DMS53 (cell line): ENCODE measurements at places on chromosomes 5 and 9.

- no peak for DNase-seq
These were observed 199.1 kb upstream of the OR13F1 start for GRCh38 chr9:104304925-104305324.

- no peak for DNase-seq
These were observed 63.2 kb downstream of the NSG2 start for GRCh38 chr5:174108745-174109144.

GRCh38 chr5:100232736-100233135, 302.4 kb upstream of the FAM174A start:
- peak; percentile 8 for DNase-seq

- peak; percentile 96 for DNase-seq
These were observed 64.0 kb downstream of the POU5F2 start for GRCh38 chr5:93677359-93677891.

GRCh38 chr9:71941060-71941568, 29.7 kb downstream of the C9orf85 start:
- DNase-seq = no peak

GRCh38 chr9:105242557-105242956, 1.9 kb upstream of the SLC44A1 start:
- DNase-seq = no peak

GRCh38 chr5:172438319-172438668, 16.0 kb downstream of the SH3PXD2B start:
- DNase-seq = peak; percentile 22

GRCh38 chr5:97365163-97365845, 182.3 kb upstream of the RIOK2 start:
- DNase-seq = no peak

DNA sequence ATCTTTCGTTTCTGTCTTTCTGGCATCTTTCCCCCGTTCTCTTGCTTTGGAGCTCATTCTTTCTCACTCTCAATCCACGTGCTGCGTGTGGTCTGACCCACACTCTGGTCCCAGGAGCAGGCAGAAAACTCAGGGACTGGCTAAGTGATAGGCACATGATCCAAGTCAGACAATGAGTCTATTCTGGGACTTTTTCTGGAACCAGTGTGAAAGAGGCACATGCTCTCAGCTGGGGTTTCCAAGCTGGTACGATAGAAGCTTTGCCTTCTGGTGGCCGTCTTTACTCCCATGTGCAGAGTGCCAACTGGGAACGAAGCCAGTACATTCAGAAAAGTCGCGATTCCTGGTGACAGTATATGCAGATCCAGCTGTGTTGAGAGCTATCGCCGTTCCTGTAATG, 94.4 kb downstream of the PDZD2 start:
- no peak for DNase-seq

- peak; percentile 14 for DNase-seq
These were observed 374.2 kb downstream of the MAN2A1 start for GRCh38 chr5:110063640-110064602.

DNA sequence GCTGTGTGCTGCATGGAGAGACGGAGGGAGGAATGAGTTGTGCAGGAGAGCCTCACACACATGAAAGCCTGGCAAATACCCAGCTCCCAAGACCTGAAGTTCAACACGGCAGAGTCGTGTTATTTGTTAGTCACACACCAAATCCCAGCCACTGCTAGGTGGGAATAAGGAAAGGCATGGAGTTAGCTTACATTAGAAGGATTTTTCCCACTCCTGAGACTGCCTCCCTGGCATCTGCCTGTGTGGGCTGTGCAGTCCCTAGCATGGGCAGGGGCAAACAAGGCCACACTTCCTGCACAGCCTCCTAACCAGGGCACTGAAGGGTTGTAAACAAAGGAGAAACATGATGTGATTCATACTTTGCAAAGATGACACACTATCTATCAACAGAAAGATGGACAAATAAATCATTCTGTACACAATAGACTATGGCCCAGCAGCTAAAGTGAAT, 306.8 kb downstream of the SPOCK1 start:
- peak; percentile 84 for DNase-seq

- no peak for DNase-seq
These were observed 672.5 kb downstream of the PRELID2 start for GRCh38 chr5:145162626-145163025.

DNA sequence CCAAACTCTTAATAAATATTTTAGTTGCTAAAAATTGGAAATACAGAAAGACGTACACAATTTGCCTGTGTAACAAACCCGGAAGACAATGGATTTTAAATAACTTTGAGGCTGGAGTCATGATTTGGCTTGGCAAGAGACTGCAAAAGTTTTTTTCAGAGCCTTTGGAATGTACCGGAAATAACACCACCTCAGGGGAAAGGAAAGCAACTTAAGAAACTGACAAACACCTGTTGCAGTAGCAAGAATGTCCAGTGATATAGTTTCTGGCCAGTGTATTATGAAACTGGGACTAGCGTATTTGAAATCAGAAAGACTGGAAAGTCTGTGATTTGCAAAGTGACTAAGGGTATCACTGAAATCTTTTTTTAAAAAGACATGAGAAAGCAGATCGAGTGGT, 842 bp downstream of the MUSK start:
- DNase-seq = no peak

- no peak for DNase-seq
These were observed 29.3 kb upstream of the SELENOP start for GRCh38 chr5:42840842-42841567.

DNA sequence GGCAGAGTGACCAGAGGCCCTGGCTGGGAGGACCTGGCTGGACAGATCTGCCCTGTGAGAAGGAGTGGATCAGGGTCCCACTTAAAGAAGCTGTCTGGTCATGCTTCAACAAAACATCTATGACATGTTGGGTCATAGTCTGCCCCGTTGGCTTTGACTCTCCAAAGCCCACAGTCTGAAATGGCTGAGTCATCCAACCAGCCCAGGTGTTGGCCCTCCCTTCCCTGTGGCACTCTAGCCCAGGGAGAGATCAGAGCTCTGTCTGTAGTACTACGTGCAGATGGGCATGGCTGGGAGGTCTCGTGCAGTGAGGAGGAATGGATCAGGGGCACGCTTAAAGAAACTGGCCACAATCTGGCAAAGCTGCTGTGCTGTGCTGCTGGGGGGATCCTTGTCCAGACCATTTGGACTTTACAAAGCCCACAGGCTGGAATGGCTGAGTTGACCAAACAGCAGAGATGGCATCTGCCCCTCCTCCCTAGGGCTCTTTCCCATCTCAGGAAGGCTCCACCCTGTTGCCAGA, 206.1 kb downstream of the TUSC1 start:
- peak; percentile 48 for DNase-seq

GRCh38 chr9:93976973-93977372, 21.8 kb upstream of the BARX1 start:
- peak; percentile 42 for DNase-seq

GRCh38 chr5:174229514-174230370, 184.2 kb downstream of the NSG2 start:
- peak; percentile 39 for DNase-seq

DNA sequence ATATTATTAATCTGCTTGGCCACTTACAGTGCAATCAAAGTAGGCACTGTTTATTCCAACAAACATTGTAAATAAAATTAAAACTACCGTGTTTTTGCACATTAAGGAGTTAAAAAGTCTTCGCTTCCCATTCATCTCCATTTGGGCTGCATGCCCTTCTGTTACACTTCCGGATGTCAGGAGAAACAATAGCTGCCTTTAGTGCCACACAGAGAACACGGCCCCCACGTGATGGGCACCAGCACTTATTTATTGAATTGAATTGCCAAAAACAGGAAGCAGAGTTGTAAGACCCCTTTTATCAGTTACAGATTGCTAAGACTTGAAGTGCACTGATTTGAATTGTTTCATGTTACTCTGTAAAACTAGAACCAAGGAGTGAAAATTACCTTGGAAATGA, 80.4 kb downstream of the LHFPL2 start:
- no peak for DNase-seq

DNA sequence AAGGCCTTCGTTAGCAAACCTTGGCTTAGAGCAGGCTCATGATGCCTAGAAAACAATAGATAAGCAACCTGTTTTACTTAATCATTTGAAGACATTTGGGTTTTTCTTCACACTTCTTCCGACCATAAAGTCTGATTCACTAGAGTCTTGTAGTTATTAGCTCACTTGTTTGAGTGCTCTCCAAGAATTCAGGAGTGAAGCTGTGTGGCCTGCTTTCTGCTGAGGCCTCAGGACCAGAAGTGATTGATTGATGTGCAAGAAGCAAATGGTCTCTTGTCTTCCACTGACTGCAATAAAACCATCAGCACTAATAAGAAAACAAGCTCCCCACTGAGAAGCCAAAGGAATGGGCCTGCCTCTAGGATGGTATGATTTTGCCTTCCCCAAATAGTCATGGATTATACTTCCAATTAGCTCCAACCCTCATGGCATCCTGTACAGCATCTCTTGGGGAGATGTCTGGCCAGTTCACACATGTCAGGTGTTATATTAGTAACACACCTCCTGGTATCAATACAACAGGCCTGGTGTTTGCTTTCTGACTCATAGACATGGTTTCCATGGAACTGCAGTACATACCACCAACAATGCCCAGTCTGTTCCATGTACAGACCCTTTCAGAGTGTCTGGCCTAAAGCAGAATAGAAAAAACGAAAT, 317.6 kb downstream of the CWC27 start:
- DNase-seq = peak; percentile 93

- DNase-seq = peak; percentile 56
These were observed 481 bp downstream of the MRPL36 start for GRCh38 chr5:1799110-1799601.

DNA sequence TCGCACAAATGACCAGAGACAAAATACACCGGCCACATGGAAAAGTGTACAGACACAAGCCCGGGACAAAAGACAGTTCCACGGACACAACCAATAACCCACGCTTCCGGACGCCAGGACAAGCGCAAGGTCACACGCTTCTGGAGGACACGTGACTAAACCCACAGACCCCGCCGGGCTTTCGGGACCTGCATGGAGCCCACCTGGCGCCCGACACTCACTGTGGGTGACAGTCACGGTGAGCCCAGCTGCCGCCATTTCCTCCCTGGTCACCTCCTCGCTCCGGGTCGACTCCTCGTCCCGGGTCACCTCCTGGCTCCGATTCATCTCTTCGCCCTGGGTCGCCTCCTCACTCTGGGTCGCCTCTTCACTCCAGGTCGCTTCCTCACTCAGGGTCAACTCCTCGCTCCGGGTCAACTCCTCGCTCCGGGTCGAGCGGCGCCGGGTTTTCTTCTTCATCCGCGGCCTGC, 470 bp downstream of the BAG1 start:
- DNase-seq = peak; percentile 71

DNA sequence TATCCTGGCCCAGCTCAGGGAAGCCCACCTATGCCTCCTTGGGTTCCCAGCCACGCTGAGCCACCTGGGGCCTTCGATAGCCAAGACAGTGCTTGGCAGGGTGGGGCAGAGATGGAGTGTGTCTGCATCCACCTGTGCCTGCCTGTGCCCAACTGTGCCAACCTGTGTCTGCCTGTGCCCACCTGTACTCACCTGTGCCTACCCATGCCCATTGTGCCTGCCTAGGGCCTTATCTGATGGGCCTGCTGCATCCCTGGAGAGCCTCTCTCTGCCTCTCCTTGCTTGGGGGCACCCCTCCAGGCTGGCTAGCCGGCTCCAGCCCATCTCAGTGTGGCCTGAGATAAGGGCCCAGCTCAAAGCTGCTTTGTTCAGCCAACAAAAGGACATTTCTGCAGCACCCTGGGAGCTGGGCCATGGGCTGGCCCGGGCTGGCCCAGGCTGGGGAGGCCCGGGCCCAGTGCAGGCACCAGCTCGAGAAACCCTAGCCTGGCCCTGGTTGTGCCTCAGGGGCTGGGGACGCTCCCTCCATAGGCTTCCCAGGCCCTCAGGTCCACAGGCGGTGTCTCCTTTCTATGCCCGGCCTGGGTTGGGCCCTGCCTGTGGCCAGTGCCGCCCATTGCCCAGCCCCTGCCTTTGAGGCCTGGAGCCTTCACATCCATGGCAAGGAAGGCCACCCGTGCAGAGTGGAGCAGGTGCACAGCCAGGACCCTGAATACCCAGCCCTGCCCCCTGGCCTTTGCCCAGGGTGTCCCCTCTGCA, 37.3 kb upstream of the NOTCH1 start:
- no peak for DNase-seq

- DNase-seq = no peak
These were observed 118.6 kb upstream of the MAST4 start for GRCh38 chr5:66477596-66477995.

DNA sequence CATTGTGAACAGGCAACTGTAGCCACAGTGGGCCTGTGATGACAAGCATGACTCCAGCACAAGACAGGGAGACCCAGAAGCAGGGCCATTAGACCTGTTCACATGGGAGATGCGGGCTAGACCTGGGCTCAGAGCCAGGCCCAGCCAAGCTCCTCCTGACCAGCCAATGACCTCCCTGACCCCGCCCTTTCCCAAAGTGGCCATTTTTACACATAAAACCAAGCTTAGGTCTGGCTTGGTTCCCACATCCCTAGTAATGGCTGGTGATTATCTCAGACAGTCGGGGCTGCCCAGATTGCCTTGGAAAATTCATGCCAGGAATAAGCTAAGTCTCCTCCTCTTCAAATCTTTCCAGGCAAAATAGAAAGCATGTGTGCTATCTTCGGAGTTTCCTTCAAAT, 94.1 kb downstream of the FRMD3 start:
- no peak for DNase-seq

- peak; percentile 2 for DNase-seq
These were observed 1.7 kb downstream of the TRPM3 start for GRCh38 chr9:71119746-71120145.

- peak; percentile 71 for DNase-seq
These were observed 70.7 kb upstream of the GNE start for GRCh38 chr9:36328798-36329411.

- DNase-seq = no peak
These were observed 94.8 kb upstream of the SPATA31C2 start for GRCh38 chr9:88233091-88233490.

DNA sequence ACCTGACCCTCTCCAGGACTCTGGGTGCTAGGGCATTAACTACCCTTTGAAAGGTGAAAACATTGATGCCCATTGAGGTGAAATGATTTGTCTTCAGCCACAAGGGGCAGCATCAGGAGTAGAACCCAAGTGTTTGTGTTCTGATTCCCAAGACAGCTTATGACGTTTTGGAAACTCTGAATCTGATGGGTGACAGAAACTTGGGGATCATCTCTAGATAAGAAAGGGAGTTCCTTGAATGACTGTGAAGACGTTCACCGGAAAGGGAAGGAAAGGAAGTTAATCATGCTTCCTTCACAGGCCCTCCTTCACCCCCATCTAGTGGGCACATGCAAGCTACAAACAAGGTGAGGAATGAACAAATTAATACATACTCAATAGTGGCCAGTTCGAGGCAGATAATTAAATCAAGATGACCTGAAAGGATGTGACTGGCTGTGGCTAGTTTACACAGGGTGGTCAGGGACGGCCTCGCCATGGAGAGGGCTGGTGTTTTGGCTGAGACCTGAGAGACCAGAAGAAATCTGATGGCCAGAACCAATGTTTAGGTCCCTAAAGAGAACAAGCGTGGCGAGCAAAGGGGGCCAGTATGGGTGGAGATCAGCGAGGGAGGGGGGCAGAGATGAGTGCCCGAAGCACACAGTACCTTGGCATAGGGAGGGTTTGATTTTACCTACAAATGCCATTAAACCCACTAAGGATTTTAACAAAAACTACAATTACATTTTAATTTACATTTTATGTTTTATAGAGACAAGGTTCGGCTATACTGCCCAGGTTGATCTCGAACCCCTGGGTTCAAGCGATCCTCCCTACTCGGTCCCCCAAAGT, 937 bp upstream of the SLC26A2 start:
- peak; percentile 72 for DNase-seq

- no peak for DNase-seq
These were observed 136.4 kb downstream of the SLF1 start for GRCh38 chr5:94754824-94755223.

GRCh38 chr5:169956756-169957155, 23.5 kb downstream of the INSYN2B start:
- no peak for DNase-seq

- DNase-seq = peak; percentile 84
These were observed 27.9 kb upstream of the MGAT1 start for GRCh38 chr5:180830253-180831138.
